ENCODE measurements at places on chromosomes 6 and 20.

DNA sequence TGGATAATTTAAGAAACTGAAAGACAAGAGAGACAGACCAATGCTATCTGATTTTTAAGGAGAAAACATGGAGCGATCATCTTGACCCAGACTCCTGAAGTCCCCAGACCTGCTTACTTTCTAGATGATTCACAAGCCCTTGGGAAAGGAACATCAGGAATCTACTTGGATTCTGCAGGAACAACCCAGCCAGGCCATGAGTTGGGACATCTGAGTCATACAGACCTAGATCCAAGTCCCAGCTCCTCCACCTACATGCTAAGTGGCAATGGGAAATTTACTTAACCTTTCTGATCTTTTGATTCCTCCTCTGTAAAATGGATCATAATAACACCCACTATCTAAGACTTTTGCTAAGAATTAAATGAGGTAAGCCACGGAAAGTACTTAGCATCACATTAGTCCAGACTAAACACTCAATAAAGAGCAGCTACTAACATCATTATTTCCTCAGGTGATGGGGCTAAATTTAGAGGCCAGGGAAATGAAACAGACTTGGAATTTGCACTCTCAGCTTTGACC, 61.0 kb upstream of the MAFB start:
- DNase-seq = peak; percentile 13

GRCh38 chr6:27757307-27757706, 154.9 kb downstream of the OR2B2 start:
- DNase-seq = no peak

DNA sequence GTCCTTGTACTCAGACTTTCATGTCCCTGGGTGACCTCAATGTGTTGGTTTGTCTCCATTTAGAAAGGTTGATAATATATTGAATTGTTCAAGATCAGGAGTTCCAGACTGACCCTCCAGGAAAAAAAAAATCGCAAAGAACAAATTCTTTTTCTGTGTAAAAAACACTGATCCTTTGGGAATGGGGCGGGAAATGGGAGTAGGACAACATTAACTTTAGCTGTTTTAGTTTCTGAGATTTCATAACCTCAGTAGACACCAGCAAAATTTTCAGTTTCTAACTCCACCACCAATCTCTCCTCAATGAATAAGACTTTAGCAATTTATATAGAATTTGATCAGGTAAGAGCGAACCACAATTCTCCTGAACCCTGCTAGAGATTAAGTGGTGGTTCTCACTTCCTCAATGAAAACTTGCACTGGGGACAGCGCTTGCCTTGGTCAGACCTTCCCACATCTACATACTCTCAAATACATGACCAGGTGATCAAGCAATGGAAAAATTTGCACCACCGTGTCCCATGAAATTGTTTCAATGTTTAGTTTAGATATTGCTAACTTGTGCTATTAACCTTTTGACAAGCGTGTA, 231.2 kb upstream of the PLN start:
- no peak for DNase-seq

DNA sequence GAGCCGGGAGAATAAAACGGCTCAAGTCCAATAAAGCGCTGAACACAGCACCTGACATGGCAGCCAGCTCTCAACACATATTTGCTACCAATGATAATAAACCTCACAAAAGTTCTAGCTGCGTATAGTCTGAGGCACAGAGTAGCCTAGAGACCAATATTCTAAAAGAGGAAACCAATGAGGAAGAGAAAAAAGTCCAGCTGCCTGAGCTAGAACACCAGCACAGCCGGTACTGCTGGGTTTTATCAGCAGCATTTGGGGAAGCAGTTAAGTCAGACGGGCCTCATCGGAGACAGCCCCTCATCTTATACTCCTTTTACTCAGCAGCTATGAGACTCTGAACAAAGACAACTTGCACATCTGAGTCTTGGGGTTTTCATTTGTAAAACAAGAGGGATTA, 2.4 kb upstream of the RTF2 start:
- DNase-seq = no peak

- no peak for DNase-seq
Measured at GRCh38 chr6:44680202-44680720, 292.8 kb downstream of the CDC5L start.

- DNase-seq = no peak
Measured at GRCh38 chr6:54193560-54193959, 82.3 kb downstream of the MLIP start.

DNA sequence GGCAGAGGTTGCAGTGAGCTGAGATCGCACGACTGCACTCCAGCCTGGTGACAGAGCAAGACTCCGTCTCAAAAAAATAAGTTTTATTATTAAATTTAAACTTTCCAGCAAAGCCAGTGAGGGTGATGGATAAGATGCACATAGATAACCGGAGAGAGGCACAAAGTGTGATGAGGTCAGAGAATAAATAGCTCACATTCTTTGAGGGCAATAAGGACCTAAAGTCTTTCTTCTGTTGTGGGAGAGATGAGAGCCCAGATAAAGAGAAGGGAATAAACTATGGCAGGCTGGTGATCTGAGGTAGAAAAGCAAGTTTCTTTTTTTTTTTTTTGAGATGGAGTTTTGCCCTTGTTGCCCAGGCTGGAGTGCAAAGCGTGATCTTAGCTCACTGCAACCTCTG, 20.6 kb upstream of the EZR start:
- no peak for DNase-seq

GRCh38 chr6:166497087-166497899, 89.2 kb downstream of the RAMACL start:
- no peak for DNase-seq

GRCh38 chr6:38750968-38751615, 36.0 kb downstream of the DNAH8 start:
- DNase-seq = no peak

DNA sequence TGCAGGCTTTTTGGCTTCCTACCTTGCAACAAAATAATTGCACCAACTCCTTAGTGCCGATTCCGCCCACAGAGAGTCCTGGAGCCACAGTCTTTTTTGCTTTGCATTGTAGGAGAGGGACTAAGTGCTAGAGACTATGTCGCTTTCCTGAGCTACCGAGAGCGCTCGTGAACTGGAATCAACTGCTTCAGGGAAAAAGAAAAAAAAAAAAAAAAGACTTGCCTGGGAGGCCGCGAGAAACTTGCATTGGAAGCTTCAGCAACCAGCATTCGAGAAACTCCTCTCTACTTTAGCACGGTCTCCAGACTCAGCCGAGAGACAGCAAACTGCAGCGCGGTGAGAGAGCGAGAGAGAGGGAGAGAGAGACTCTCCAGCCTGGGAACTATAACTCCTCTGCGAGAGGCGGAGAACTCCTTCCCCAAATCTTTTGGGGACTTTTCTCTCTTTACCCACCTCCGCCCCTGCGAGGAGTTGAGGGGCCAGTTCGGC, 420 bp downstream of the SOX4 start:
- peak; percentile 36 for DNase-seq

- no peak for DNase-seq
Measured at GRCh38 chr20:38658879-38659596, 57.4 kb downstream of the ARHGAP40 start.

DNA sequence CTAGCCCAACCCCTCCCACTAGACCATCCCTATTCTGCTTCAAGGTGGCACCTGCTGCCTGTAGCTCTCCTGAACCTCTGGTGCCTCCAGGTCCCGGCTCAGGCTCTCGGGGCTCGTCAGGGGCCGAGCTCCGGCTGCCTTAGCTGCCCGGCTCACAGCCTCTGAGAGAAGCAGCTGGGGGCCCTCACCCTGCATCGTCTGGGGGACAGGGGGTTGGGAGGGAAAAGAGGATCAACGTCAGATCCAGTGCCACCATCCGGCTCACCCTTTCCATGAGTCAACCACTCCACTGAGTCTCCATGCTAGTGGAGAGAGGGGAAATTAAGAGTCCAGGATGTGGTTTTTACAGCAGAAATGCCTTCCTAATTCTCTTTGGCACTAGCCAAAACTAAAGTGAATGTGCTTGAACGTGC, 13.0 kb downstream of the BAG6 start:
- peak; percentile 75 for DNase-seq

DNA sequence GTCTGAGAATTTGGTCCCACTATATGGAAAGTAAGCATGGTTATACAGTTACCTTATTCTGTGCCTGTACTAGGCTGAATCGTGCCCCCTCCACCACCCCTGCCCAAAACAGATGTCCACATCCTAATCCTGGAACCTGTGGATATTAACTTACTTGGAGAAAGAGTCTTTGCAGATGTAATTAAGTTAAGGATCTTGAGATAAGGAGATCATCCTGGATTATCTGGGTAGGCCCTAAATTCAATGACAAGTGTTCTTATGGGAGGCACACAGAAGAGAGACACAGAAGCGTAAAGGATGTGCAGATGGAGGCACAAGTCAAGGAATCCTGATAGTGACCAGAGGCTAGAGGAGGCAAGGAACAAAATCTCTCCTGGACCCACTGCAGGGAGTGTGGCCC, 116.7 kb upstream of the MAN1A1 start:
- no peak for DNase-seq

GRCh38 chr6:50707652-50708300, 5.5 kb upstream of the TFAP2D start:
- no peak for DNase-seq

- no peak for DNase-seq
Measured at GRCh38 chr6:48628316-48628715, 517.3 kb upstream of the PTCHD4 start.

GRCh38 chr6:126377594-126378153, 37.8 kb downstream of the CENPW start:
- DNase-seq = no peak

DNA sequence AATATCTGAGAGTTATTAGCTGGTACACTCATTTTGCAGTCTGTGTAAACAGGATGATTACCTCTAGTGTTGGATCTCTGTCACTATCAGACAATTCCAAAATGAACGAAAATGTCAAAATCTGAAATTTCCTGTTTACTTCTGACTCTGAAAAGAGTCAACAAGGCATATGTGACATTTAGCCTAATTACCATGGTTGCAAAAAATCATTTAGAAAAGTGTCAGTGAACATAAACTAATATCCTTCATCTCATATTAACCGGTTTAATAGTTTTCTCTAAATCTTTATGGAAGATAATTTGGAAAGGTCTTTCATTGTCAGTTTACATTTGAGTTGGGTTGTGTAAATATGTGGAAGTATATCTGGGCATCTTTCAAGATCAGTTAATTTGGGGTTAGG, 431.8 kb upstream of the HSF2 start:
- DNase-seq = no peak

DNA sequence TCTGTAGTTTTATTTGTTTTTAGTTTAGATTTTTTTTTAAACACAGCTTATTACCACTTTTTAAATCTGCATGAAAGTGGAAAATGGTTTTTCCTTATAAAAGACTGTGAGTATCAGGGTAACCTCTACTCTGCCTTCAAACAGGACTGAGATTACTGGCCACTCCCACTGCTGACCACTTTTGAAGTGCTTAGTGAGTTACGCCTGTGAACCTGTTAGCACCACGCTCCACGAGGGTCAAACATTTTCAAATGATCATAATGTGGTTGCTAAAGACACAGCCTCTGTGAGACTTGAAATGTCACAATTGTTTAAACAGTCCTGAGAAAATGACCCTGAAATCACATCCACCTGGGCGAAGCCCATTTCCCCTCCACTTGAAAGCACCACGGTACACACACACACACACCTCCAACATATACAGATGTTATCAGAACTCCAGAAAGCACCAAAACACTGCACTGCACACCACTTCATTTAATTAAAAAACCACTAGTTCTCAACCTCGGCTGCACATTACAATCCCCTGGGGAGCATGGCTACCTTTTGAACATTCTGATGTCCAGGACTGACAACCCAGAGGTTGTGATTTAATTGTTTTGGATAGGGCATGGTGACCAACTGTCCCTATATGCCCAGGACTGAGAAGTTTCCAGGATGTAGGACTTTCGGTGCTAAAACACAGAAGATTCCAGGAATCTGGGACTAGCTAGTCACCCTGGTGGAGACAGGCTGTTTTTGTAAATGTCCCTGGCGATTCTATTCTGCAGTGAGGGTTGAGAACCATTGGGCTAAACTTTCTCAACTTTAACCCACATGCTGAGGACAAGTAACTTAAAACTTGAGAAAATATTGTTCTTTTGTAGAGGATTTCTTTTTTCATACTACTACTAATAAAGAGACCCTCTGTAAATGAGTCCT, 176.4 kb upstream of the MYLIP start:
- no peak for DNase-seq

DNA sequence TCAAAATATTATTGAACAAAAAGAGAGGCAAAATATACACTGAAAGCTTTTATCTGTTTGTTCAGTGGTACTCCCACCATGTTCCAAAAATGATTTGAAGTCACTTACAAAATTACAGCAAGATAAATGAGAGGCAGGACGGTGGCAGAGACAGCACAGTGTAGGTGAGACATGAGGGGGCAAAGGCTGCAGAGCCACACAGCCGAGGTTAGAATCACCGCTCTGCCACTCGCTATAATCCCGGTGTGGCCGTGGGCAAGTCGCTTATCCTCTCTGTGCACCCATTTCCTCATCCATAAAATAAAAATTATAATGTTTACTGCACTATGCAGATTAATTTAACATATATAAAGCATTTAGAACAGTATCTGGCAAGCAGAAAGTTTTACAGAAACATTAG, 140.1 kb upstream of the BEND6 start:
- DNase-seq = no peak

- no peak for DNase-seq
Measured at GRCh38 chr20:61972636-61973508, 92.8 kb downstream of the TAF4 start.

GRCh38 chr6:56766806-56767178, 124.1 kb upstream of the DST start:
- peak; percentile 48 for DNase-seq

DNA sequence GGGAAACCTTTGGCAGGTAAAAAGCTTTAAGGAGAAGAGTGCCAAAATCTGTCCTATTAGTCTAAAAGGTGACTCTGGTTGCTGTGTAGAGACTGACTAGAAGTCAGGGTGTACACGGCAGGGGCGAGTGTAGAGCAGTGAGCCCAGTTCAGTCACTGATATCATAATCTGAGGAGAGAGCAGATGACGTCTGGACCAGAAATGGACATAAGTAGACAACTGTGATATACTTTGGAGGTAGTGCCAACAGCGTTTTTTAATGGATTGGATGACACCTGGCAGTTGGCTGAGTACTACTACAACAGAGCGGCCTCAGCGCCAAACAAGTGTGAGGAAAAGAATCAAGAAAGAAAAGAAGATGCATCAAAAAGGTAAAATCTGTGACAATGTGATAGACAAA, 76.0 kb downstream of the MAP7 start:
- no peak for DNase-seq

GRCh38 chr6:35302604-35303241, 5.1 kb downstream of the DEF6 start:
- DNase-seq = no peak

All from stromal cell of bone marrow (primary cell).